ENCODE measurements at places on chromosomes 4 and X. TPM values are rescaled to one million over a fixed set of nuclear protein-coding genes. Genes with fewer than 3 reads are reported as not detected.

Gene FGG
- total RNA-seq, result not detected

GRCh38 chr4:37603070-37603468, 83.1 kb downstream of the RELL1 start:
- DNase-seq, result no peak

- no peak for DNase-seq
Observed at GRCh38 chr4:53620956-53621355, 29.7 kb upstream of the LNX1 start.

DNA sequence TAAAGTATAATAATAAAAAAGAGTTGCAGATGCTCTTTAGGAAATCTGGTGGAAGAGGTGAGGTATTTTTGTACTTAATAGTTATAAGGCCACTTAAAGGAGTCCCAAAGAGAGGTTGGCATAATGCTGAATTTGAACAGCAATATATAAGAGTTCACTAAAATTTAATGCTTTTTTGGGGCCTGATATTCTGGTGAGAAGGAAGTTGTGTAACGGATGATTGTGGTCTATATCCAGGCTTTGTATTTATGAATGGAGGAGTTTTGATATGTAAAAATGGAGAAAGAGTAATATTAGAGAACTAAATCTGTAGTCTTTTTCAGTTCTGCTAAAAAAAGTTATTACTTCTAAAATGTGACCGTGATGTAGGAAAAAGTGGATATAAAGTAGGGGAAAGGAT, 20.4 kb downstream of the BMP2K start:
- DNase-seq, result no peak

DNA sequence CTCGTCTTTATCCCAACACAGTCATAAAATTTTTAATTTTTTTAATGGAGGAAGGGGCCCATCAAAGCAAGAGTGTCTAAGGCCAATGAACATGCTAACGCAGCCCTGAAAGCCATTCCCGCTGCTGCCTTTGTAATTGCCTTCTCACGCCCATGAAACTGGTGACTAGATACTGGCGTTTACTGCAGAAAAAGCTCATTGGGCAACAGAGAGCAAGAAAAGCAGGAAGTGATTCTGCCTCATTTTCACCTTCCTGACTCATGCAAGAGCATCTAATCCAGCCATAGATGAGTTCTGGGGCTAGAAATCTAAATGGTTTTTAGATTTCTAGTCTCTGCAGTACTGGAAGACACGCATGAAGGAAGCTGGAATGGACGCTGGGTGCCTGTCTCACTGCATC, 72.5 kb downstream of the ANXA3 start:
- DNase-seq, result no peak

- DNase-seq, result no peak
Observed at GRCh38 chr4:156957556-156957955, 14.0 kb downstream of the PDGFC start.

GRCh38 chrX:24767557-24767956, 73.8 kb downstream of the POLA1 start:
- DNase-seq, result no peak

Gene UTP3
- total RNA-seq, result 28.0 TPM

- DNase-seq, result no peak
Observed at GRCh38 chrX:134734466-134734952, 76.2 kb upstream of the PLAC1 start.

Gene CTSO
- 6.5 TPM for total RNA-seq

Gene UGT2B10
- total RNA-seq, result not detected

GRCh38 chrX:312621-313331, 5.8 kb downstream of the GTPBP6 start:
- DNase-seq, result no peak

Gene TLR7
- not detected for total RNA-seq

Gene HPGDS
- not detected for total RNA-seq

DNA sequence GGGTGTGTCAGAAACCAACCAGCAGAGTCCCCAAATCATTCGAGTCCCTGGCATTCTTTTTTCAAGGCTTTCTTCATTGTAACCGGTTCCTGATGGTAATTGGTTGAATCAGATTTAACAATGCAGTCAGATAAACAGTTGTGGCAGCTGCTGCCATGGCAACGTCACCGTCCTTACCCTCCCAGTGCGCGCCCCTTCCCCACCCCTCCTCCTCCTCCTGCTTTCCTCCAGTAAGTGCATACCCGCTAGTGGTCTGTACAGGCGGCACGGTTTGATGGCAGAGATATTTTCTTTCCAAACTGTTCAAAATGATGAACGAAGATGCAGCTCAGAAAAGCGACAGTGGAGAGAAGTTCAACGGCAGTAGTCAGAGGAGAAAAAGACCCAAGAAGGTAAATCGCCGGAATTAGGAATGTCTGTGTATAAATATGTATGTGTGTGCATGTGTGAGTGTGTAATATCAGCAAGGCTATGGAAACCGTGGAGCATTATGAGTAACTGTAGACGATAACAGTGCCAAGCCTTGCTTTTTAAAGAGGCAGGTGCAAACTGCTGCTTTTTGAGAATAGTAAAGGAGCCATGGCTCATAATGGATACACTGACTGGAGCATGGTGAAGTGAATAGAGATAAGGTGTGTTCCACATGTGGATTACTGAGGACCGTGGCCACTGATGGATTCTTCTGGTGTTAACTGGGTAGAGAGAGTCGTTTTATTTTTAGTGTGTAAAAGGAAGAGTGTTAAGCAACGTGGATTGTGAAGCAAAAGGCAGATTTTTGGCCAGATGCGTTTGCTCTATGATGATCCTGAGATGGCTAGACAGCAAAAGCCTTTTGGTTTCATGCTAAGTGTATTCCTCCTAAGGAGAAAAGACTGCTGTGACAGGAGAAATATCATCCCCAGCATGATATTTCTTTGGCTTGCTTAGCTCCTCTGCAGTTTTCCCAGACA, at the start of gene ANK2:
TSS of gene ANK2 (plus strand) at position 233 of the 950 bp plus-strand sequence. CDS start at position 309, 76 bp downstream.
- DNase-seq, result no peak

Gene SGMS2
- total RNA-seq, result 77.2 TPM

GRCh38 chr4:123121241-123121907, 199.0 kb upstream of the NUDT6 start:
- DNase-seq, result no peak

All from epithelial cell of proximal tubule (primary cell).